ENCODE measurements at places on chromosomes 2 and 18.

GRCh38 chr2:109330056-109330455 is 201.1 kb downstream of the SH3RF3 start:
- no peak for DNase-seq

DNA sequence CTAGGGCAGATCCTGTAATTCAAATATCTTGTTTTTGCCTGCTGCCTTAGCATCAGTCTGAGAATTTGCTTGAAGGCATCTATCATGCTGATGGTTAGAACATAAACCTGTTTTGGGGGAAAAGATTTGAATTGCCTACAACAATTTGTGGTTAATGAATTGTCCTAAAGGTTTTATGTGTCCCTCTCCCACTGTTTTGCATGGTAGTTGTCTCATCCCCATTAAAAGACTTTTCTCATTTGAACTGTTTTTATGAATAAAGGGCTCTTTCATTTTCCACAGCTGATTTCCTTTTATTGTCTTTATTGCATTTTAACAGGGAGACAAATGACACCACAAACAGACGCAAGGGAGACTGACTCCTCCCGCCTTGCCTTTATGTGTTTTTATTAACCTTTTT is 275.6 kb downstream of the PIK3C3 start:
- no peak for DNase-seq

DNA sequence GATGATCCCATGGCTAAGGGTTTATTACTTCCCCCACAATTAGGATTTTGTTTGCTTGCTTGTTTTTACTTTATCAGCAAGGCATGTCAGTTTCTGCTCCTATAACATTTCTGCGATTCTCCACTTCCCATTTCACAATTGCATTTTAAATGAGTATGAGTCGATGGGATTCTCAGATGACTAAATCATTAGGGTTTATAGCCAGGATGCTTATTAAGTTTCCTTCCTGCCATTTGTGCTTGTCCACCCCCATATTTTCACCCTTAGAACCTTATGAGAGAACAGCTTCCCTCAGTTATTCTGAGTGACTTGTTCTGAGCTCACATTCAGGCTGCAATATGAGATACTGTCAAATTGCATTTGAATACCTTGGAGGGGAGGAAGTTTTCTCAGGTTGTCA is 37.9 kb upstream of the C1GALT1C1L start:
- no peak for DNase-seq

- DNase-seq = no peak
Measured at GRCh38 chr2:135175177-135175576, 123.1 kb downstream of the RAB3GAP1 start.

GRCh38 chr2:20419007-20419576 is 27.8 kb upstream of the RHOB start:
- no peak for DNase-seq

- no peak for DNase-seq
Measured at GRCh38 chr2:129868151-129868550, 111.3 kb upstream of the RAB6C start.

GRCh38 chr2:177263451-177264208 is 897 bp downstream of the NFE2L2 start:
- peak; percentile 88 for DNase-seq

DNA sequence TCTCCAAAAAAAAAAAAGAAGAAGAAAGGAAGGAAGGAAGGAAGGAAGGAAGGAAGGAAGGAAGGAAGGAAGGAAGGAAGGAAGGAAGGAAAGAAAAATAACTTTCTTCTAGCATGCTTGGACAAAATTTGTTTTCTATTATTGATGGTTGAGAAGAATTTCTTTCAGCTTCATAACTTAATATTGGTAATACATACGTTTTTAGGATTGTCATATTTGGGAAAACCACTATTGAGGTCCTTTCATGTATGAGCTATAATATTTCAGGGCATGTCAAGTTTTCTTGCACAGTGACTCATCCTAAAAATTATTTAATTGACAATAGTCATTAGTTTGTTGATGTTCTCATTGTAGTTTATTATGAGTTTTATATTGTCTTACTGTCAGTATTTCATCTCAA is 66.4 kb upstream of the PKDCC start:
- no peak for DNase-seq

DNA sequence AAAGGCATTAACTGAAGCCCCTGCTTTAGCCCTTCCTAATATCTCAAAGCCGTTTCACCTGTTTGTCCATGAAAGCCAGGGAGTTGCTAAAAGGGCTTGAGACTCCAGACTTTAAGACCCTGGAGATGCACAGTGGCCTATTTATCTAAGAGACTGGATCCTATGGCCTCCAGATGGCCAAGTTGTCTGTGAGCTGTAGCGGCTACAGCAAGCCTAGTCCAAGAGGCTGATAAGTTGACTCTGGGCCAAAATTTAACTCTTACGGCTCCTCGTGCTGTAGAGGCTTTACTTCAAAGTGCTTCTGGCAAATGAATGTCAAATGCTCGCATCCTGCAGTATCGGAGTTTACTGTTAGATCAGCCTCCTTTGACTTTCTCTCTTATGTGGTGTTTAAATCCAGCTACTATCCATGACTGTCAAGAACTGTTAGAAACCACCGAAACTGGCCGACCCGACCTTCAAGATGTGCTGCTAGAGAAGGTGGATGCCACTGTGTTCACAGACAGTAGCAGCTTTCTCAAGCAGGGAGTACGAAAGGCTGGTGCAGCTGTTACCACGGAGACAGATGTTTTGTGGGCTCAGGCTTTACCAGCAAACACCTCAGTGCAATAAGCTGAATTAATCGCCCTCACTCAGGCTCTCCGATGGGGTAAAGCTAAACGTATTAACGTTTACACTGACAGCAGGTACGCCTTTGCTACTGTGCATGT is 336.7 kb upstream of the CNTNAP5 start:
- DNase-seq = no peak

GRCh38 chr2:238710032-238710735 is 137.7 kb upstream of the TWIST2 start:
- DNase-seq = no peak

DNA sequence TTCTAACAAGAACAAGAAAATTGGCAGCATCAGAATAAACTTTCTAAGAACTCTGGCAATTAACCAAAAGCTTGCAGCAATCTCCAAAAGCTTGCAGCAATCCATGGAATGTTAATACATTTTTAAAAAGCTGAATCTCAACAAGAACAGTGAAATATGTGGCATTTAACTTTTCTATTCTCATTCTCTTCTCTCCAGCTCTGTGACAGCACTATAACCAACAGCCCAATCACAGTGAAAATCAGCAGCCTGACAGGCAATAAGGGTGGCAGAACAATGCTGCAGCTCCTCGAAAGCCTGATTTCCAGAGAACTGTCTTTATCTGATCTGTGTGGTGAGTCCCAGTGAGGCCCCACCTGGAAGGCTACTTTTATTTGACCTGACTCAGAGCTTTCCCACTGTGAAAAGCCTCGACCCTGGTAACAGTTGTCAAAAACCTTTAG is 60.0 kb downstream of the TMEM131 start:
- DNase-seq = no peak

DNA sequence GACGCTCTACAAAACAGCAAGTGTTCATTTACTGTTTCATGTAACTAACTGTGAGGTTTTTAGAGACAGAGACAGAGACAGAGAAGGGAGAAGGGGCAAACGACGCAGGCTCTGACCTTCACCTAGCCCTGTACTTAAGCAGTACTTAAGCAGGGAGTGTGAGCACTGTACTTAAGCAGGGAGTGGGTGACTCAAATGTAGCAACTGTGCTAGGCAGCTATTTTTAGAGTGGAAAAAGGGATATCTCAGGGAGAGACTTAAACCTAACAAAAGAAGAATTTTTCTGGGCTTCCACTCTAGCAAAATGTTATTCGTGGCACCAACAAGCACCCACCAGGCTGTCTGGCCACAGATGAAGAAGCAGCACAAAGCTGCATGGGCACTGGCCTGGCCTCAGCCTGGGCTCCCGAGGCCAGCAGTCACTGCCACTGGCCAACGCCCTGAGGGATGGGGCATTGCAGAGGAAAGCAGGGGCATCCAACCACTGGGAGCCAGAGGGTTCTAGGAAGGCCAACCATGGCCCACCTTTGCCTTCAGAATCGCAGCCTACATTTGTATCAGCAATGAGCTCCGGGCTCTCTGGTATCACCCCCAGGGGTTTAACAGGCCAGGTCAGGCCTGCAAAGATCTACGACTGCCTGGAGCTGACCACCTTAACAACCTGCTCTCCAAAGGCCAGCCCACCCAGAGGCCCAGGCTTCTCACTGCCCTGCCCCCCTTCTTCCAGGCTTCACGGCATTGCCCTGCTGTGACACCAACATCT is 154.3 kb downstream of the TTC32 start:
- no peak for DNase-seq

GRCh38 chr2:61906186-61906470 is 654 bp downstream of the COMMD1 start:
- no peak for DNase-seq

GRCh38 chr2:143696651-143697050 is 567.4 kb downstream of the ARHGAP15 start:
- DNase-seq = no peak

- DNase-seq = no peak
Measured at GRCh38 chr2:33104726-33105125, 158.0 kb downstream of the LTBP1 start.

DNA sequence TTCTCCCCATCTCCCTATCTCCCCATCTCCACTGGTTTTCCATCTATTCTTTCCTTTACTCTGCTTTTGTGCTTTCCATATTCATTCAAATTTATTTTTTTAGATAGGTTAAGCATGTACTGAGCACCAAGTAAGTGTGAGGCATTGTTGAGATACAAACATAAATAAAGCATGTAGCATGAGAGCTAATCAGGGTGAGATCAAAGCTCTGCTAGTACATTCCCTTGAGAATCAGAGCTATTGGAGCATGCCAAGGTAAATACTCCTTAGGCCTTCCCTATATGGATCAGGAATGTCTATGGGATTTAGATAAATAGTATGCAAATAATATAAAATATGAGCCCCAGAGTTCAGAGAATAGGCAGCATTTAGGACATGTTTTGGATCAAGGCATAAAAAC is 25.3 kb downstream of the BABAM2 start:
- no peak for DNase-seq

DNA sequence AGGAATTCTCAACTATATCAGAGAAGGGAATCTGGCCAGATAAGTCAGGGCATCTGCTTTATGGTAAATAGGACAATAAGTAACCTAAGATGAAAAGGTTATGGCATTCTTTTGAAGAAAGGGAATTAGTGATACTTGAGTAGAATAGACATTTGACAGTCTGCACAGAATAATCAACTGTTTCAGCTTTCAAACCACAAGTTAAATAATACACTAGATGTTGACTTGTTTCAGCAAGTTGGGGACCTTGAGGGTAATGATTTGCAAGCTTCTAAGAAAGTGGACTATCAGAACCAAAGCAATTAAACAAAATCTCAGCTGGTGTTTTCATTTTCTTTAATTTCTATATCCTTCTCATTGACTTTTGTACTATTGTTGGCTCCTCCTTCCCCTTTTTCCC is 54.5 kb downstream of the SLC39A10 start:
- DNase-seq = no peak

GRCh38 chr2:172434821-172435605 is 7.6 kb downstream of the ITGA6 start:
- no peak for DNase-seq

GRCh38 chr2:11357428-11357972 is 13.1 kb upstream of the ROCK2 start:
- DNase-seq = no peak

DNA sequence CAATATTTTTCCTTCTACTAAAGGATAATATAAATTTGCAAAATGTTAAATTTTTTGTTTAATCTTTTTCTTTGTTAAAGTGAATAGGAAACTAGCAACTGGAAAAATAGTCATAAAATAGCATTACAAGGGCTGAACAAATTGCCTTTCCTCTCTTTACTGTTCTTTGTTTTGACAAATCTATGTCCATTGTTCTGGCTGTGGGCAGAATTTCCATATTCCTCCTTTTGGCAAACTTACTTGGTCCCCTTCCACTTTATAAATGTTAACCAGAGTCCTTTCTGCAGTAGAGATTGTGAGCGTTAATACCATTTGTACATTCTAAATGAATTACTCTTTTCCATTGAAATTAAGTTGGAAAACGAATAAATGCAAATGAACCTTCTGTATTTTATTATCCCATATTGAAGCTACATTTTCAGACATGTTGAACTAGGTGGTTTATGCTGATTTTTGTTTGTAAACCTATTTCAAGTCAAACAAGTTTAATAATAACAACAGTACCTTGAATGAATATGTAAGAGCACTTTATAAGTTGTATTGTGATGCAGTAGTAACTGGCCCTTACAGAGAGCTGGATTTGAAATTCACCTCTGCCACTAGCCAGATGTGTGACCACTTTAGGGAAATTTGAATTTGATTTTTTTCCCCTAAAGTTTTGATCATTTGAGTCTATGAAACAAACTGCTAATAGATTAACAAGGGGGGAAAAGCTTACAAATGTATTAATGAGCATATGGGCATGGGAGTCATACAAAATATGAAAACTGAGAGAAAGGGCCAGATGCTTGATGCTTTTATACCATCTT is 3.3 kb downstream of the RNF125 start:
- no peak for DNase-seq

- no peak for DNase-seq
Measured at GRCh38 chr2:74841641-74842040, 7.7 kb downstream of the HK2 start.

DNA sequence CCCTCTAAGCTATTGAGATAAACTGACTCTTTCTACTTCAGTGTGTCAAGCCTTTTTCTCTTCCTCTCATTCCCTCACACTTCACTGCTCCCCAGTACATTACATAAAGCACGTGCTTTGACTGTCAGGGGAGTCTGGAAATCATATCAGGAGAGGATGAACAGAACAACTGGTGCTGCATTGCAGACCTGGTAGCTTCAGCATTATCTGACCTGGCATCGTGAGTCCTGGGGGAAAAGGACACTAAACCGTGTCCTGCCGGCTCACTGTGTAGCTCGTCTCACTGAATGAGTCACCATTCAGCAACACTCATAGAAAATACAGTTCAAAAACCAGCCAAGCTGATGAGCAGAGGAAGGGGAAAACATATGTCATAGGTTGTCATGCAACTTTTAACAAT is 108.5 kb upstream of the UNC80 start:
- no peak for DNase-seq

- DNase-seq = no peak
Measured at GRCh38 chr2:230348787-230349186, 21.8 kb downstream of the SP140L start.

- DNase-seq = no peak
Measured at GRCh38 chr2:164430166-164430783, 191.0 kb downstream of the GRB14 start.

DNA sequence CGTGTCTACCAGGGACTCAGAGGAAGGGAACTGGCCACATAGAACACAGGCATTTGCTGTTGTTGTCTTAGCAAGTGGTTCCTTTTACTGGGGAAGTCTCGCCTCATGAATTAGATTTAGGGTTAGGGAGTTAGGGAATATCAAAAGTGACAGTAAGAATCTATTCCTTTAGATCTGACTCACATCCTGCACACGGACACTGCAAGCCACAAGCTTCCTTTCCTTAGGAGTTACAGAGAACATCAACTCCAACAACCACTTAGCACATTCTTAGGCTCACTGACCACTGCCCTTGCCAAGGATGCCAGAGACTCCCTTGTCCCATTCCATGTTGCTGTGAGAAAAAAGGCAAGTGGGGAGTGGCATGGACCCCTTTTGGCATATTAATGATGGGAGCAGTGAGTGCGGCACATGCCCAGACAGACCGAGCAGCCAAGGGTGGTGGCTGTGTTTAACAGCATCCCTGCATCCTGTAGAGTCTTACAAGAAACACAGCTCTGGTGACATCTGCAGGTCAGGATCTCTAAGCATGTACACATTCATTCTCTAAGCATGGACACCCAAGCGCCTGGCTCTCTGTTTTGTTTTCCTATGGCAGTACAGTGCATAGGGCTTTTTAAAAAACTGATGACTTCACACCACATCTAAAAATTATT is 745.6 kb upstream of the RAB6C start:
- DNase-seq = no peak

GRCh38 chr2:145682546-145683157 is 1162.7 kb upstream of the ZEB2 start:
- no peak for DNase-seq
